ENCODE measurements at places on chromosomes 13 and 19.

DNA sequence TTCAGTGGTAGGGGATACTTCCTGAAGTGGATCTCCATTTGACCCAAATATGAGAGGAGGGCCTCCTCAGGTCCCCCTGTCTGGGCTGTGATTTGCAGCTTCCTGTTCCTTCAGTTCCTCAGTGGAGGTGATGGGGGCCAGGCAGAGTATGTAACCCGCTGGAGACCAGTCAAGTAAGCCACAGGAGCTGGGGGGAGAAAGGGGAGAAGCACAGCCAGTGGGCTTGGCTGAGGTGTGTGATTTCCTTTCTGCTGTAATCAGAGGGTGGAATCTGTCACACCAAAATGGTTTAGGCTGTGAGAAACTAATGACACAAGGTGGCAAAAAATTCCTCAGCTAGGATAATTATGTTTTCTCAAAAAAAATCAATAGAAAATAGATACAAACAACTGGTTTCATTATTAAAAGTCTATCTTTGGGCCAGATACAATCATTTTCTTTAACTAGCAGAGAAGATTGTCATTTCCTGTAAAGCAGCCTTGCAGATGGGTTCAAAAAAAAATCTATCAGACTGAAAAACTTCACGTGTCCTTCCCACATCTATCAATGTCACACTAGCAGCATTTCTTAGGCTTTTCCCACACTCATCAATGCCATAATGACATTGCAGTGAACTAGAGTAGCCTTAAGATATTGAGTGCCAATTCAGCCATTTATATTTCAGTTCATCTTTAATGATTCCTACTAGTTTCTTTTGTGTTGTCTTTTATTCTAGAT lies 1660.3 kb downstream of the EFNB2 start:
- DNase-seq: no peak

DNA sequence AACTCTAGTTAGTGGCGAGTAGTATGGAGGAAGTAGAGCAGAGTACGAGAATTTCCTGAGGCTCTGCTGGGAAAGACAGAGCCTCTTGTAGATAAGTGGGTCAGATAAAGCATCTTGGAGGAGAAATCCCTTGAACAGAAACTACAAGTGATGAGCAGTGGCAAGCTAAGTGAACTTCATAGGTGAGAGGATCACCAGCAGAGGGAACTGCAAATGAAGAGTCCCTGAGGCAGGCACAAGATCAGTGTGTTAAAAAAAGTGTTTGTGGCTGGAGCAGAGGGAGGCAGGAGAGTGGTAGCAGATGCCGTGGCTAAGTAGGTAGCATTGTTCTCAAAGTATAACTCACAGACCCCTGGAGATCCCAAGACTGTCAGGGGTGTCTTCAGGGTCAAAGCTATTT lies 437.6 kb downstream of the HS6ST3 start:
- no peak for DNase-seq

- no peak for DNase-seq
These were observed 5.7 kb upstream of the JUND start for GRCh38 chr19:18286973-18287635.

DNA sequence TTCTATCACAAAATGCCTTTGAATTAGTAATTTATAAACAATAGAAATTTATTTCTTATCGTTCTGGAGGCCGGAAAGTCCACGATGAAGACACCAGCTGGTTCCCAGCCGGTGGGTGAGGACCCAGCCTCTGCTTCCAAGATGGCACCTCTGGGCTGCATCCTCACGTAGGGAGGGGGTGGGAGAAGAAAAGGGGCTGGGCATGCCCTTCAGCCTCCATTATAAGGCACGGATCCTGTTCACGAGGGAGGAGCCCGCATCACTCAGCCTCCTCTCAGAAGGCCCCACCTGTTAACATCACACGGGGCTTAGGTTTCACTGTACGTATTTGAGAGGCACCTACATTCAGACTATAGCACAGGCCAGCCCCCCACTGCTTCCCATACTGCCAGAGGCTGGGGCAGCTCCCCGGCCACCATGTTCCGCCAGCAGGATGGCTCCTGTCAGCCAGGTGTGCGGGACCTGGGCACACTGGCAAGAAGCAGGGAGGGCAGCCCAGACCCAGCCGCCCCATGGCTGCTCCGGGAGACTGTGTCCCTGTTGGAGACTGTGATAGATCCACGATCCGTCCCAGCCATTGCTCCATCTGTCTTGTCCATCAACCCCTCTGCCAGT lies 131.6 kb downstream of the SOX1 start:
- DNase-seq: no peak

DNA sequence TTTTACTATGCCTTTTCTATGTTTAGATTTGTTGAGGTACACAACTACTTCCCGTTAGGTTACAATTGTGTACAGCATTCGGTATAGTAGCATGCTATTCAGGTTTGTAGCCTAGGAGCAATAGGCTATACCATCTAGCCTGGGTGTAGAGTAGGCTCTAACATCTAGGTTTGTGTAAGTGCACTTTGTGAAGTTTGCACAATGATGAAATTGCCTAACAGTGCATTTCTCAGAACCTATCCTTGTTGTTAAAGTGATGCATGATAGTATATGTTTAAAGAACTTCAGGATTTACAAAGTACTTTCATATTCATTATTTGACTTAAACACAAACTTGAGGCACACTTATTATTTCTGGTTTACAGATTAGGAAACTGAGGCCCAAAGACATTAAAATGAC lies 11.5 kb upstream of the SERPINE3 start:
- DNase-seq: no peak

GRCh38 chr13:114226088-114226487 lies 8.6 kb upstream of the CDC16 start:
- DNase-seq: peak; percentile 78

DNA sequence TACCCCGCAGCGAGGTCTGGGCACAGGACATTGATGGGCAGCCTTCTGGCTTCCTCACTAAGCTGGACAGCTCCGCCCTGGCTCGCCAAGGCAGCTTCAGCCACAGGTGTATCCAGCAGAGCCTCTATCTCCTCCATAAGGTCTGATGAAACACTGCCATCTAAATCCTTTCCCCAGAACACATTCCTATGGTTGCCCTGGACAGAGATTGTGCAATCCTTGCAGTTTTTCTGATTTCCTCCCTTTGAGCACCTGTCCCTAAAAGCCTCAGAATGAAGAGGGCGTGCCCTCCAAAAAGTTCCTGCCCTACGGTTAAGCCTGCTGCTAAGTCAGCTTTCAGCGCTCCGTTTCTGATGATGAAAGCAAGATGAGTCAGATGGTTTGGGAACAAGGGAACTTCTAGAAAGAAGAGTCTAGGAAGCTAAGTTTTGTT lies 21.0 kb downstream of the CLEC4M start:
- DNase-seq: no peak

DNA sequence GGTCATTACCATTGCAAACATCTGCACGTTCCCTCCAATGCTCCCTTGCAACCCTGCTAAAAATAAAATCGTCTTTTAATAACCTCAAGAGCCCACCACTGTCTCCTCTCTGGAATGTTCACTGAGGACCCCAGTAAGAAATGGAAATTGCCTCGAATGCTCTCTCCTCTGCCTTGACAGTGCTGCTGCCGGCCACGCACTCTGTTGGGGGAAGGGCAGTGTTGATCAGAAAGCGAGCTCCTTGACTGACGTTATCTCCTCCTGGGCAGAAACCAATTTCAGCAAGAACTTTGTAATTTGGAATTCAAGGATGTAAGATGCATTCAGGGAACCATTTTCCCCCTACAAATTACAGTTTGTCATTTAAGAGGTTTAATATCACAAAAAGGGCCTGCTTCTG lies 718.5 kb downstream of the UQCRFS1 start:
- DNase-seq: no peak

GRCh38 chr19:5941673-5942072 lies 27.6 kb downstream of the CAPS start:
- no peak for DNase-seq

- no peak for DNase-seq
These were observed 1289.2 kb upstream of the PCDH20 start for GRCh38 chr13:62704875-62705274.

GRCh38 chr13:89565476-89566100 lies 1781.9 kb upstream of the MIR17HG start:
- DNase-seq: no peak

GRCh38 chr13:110699148-110700145 lies 6.5 kb downstream of the CARS2 start:
- DNase-seq: no peak

- DNase-seq: no peak
These were observed 177.3 kb upstream of the SGCG start for GRCh38 chr13:23003446-23003845.

GRCh38 chr19:48393559-48394330 lies at the start of gene GRIN2D:
GRIN2D (plus strand) TSS chr19:48393668; CDS start chr19:48398393, 4,725 bp downstream.
- no peak for DNase-seq

- DNase-seq: no peak
These were observed 7.5 kb downstream of the ARL11 start for GRCh38 chr13:49635599-49636433.

DNA sequence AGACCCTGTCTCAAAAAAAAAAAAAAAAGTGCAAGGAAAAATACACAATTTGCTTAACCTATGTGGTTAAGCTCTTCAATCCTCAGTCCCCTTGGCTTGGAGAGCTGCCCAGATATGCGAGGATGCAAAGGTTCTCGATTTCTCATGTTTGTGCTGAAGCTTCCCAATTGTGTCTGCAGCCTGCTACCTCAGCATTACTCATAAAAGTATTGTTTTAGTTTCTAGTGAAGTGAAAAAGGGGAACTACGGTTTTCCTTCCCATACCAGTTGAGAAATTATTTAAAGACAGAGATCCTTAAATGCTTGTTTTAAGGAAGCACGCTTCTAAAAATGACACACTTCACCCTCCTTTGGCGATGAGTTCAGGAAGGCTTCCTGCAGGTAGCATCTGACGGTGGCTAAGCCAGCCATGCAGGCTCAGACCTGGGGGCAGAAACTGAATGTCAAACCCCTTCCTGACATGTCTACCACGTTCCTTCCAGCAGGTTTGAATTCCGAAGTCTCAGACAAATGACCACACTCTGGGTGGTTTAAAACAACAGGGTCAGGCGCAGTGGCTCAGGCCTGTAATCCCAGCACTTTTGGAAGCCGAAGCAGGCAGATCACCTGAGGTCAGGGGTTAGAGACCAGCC lies 47.9 kb downstream of the RUBCNL start:
- peak; percentile 18 for DNase-seq

DNA sequence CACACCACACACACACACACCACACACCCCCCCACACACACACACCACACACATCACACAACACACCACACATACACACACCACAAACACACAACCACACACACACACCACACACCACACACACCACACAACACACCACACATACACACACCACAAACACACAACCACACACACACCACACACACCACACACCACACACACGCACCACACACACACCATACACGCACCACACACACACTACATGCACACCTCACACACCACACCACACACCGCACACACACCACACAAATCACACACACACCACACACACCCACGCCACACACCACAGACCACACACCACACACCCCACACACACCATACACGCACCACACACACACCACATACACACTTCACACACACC lies 83.5 kb downstream of the ZNF557 start:
- DNase-seq: no peak

Data from vagina (tissue), 2 donors.